Mucosa of gallbladder (tissue), 1 donor: ENCODE measurements at places on chromosomes 16 and 17.
A peak's percentile ranks its signal among the peaks of the same experiment; 100 is the strongest.

DNA sequence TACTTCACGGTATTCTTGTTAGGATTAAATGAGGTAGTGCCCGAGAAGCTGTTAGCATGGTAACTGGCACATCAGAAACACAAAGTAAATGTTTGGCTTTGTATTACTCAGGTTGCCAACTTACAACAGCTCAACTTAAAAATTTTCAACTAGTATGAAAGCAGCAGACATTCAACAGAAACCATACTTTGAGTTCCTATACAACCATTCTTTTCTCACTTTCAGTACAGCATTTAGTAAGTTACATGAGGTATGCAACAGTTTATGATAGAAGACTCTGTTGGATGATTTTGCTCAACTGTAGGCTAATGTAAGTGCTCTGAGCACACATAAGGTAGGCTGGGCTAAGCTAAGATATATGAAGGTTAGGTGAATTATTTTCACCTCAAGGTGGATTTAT is 7.7 kb downstream of the CENPN start:
- no peak for DNase-seq

DNA sequence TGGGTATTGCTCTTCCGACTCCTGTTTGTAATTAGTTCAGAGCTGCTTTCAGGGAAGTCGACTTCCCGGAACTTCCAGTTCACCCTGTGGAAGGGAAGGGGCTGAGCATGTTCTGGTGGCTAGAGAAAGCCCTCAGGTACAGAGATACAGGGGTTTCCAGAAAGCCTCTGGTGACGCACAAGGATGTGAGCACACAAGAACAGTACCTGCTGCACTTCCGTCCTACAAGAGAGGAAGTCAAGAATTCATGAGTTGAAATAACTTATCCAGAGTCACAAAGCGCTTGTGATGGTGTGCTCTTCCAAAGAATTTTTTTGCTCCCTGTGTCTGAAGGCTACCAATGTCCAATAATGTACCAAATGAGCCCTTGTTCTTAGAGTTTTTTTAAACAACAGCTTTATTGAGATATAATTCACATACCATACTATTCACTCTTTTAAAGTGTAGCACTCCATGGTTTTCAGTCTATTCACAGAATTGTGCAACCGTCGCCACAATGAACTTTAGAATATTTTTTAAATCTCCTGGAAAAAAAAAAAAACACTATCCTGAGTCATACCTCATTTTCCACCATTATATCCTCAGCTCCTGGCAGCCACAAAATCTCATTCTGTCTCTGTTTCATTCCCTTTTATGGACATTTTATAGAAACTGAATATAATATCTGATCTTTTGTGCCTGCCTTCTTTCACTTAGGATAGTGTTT is 327.6 kb downstream of the CDH13 start:
- DNase-seq = no peak

GRCh38 chr16:85166699-85167588 is 54.7 kb upstream of the CIBAR2 start:
- peak; percentile 60 for DNase-seq

DNA sequence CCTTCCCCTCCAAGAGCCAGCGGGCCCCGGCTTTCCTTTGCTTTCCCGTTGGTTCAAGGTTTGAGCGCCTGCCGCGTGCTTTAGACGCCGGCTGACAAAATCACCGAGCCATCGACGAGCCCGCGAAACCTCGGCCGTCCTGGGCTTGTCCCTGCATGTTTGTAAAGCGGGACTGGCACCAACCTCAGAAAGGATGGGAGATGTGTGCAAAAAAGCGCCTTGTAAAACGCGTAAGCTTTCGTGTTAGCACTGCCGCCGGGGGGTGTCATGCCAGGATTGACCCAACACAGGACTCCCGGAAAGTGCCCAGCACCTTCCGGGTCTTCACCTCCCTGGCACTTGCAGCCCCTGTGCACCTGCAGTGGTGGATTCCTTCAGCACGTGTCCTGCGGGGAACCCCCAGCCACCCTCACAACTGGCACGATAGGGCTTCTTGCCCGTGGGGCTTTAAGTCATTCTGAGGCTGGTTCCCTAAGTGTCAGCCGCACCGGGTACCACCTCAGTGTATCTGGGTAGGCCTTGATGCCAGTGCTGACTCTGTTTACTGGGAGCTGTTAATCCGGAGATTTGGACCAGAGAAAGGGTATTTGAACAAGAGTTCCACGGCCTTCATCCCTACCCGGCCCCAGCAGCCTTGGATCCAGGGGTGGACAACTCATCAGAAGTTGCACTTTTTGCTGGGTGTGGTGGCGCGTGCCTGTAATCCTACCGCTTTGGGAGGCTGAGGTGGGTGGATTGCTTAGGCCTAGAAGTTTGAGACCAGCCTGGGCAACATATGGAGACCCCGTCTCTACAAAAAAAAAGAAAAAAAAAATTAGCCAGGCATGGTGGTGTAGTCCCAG is 817 bp downstream of the NDUFAF8 start:
- no peak for DNase-seq

- DNase-seq = no peak
Observed at GRCh38 chr16:73231944-73232554, 184.1 kb upstream of the ZFHX3 start.

- DNase-seq = no peak
Observed at GRCh38 chr16:31361201-31362110, 6.5 kb downstream of the ITGAX start.

- DNase-seq = no peak
Observed at GRCh38 chr17:59002848-59003247, 103.8 kb downstream of the TRIM37 start.

DNA sequence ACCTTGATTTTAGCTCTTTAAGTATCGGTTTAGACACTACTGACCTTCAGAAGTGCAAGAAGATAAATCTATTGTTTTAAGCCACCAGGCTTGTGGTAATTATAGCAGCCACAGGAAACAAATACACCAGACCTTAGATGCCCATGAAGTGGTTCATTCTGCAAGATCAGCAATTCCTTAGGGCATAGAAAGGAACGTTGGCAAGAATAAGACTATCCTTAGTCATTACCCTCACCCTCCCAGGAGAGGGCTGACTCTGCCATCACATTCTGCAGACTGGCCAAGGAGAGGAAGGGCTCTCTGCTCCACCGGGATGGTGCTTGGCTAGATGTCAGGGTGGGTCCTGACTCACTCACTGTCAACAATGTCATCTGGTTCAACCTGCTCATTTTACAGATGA is 14.1 kb upstream of the NDEL1 start:
- peak; percentile 23 for DNase-seq

DNA sequence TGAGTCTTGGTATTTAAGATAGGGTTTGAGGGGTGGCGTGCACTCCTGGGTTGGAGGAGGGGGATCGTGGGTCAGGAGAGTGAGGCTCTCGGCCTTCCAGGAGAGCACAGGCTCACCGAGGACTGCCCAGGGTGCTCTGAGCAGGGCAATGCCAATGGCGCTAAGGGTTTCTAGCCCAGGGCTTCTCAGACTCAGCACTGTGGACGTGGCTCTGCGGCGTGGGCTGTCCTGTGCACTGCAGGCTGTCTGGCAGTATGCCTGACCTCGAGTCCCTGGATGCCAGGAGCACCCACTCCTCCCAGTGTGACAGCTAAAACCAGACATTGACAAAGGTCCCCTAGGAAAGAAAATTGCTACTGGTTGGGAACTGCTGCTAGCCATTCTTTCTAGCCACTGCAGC is 37.2 kb upstream of the ENDOV start:
- DNase-seq = no peak

DNA sequence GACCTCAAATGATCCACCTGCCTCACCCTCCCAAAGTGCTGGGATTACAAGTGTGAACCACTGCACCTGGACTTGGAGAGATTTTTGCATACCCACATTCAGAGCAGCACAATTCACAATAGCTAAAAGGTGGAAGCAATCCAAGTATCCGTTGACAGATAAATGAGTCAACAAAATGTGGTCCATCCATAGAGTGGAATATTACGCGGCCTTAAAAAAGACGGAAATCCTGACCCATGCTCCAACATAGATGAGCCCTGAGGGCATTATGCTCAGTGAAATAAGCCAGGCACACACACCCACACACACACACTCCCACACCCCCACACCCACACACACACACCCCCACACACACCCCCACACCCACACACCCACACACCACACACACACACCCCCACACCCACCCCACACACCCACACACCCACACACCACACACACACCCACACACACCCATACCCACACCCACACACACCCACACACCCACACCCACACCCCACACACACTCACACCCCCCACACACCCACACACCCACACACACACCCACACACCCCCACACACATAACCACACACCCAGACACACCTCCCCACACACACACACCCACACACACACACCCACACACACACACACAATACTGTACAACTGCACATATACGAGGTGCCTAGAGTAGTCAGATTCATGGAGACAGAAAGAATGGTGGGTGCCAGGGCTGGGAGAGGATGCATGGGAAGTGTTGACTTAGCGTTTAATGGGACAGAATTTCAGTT is 124.7 kb downstream of the FOXL1 start:
- DNase-seq = no peak

DNA sequence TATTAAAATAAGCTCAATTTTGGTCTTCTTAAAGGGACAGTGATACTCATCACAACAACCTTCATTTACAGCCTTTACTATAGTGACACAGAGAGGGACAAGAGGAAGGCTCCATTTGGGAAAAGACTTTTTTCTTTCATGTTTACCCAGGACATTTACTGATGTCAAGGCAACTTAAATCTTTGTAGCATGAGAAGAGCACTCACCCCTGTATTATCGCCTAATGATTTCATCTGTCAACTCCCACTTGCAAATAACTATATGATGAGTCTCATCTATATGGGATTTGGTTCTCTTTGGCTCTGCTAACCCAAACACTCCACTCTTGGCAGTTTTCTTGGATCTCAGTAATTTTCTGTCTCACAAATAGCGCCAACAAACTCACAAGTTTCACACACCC is 24.1 kb downstream of the BLMH start:
- DNase-seq = no peak

- DNase-seq = peak; percentile 62
Observed at GRCh38 chr17:78421534-78422266, 43.3 kb downstream of the PGS1 start.

DNA sequence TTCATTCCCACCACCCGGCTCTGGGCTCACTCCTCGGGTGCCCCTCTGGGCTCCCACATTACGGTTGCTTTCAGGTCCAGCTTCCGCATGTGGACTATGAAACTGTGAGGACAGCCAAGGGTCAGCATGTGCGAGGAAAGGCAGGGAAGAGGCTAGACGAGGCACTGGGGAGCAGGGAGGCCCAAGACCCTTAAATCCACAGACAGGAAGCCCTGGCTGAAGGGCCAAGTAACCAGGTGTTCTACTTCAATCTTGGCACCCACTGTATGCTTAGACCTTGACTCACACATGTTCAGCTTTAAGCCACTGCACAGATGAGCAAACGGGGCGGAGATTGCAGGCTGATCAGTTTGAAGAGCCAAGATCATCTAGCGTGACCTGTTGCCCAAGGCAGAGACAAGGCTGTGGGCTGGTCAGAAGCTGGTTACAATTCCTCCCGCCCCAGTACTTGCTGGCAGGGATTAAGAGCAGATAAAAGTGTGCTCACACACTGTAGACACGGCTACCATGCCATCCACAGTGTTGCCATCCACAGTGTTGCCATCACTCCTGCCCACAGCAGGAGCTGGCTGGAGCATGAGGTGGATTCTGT is at the start of gene CES4A:
CES4A (plus strand) TSS at position 393 of the 592 bp plus-strand sequence; CDS start at position 577, 184 bp downstream.
- DNase-seq = peak; percentile 46

- DNase-seq = no peak
Observed at GRCh38 chr16:146646-147045, 5.8 kb upstream of the HBZ start.

- no peak for DNase-seq
Observed at GRCh38 chr16:78443542-78444364, 344.3 kb downstream of the WWOX start.

- DNase-seq = no peak
Observed at GRCh38 chr17:71334048-71334751, 786.6 kb upstream of the SOX9 start.

GRCh38 chr17:7022781-7023571 is at the start of gene BCL6B:
TSS of gene BCL6B (plus strand) at chr17:7023050. CDS start at chr17:7023672, 622 bp downstream.
- DNase-seq = no peak

DNA sequence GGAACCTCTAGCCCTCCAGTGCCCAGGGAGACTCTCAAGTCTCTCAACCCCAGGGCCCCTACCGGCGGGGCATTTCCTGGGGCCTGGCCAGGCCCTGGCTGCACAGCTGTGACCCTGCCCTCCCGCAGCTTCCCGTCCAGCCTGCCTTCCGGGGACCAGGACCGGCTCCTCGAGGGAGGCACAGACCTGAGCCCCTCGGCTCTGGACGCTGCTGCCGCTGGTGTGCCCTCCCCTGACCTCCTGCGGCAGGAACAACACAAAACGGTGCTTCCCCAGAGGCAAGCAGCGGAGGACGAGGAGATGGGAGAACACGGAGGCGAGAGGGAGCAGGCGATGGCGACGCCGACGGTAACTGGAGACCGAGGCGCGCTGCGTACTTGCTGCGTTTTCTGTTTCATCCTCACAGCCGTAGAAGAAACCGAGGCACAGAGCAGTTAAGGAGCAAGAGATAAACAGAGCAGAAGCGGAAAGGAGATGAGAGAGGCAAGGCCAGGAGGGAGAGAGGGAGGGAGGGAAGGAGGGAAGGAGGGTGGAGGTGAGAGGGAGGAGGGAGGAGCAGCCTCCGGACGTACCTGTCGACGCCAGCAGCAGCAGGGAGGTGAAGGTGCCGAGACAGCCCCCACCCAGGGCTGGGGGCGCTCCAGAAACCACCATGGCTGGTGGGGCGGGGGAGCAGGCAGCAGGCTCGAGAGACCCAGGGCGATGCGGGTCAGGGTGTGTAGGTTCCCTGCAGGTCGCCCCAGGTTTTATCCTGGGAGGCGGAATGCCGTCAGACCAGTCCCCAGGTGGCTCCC is at the start of gene PRSS22:
PRSS22 (minus strand) TSS at position 720 of the 794 bp plus-strand sequence; CDS start at position 654, 66 bp downstream.
- DNase-seq = peak; percentile 71

DNA sequence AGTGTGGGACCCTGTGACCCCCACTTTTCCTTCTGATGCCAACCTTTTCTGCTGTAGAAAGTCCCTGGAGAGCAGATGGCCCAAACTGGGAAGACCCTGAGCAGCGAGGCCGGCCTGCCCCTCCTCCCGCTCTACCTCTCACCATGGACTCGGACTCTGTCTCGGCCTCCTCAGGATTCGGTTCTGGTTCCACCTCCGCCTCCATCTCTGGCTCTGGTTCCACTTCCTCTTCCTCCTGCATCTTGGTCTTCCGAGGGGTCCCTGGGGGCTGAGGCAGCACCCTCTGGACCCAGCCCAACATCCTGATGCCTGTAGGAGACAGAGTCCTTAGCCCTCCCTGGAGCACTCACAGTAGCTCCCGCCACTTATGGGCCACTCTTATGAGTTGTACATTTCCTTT is 3.9 kb downstream of the CNGB1 start:
- no peak for DNase-seq

- no peak for DNase-seq
Observed at GRCh38 chr16:56257666-56258342, 66.5 kb downstream of the GNAO1 start.

DNA sequence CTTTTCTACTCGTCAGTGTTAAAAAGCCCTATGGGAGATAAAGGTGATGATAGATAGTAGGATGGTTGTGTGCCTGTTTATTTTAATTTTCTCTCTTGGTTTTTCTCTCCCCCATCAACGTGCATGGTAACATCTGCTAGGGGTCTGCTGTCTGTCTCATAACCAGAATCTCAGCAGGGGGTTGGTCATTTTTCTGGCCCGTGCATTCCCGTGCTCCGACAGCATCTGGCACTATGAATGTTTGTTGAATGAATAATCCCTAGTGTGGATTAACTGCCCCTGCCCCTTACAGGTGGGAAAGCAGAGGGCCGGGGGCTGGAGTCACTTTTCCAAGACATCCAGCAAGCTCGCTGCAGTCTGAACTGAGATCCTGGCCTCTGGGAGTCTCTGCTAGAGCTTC is 6.3 kb downstream of the CA5A start:
- DNase-seq = no peak

GRCh38 chr17:41722231-41722630 is 10.1 kb downstream of the GAST start:
- DNase-seq = no peak
